ENCODE measurements at places on chromosomes 5 and 9.

DNA sequence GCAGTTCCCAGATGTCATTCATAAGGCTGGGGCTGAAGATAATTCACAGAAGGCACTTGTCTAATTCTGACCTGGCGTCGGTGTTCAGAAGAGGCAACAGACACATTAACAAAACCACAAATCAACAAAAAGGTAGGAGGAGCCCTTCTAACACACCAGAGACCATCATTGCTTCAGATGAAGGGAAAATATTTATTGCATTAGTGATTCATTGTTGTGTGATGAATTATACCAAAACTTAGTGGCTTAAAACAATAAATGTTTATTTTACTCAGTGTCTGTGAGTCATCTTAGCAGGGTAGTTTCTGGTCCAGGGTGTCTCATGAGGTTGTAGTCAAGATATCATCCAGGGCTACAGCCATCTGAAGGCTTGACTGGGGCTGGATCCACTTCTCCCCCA, 91.3 kb upstream of the KIF2A start:
- DNase-seq = no peak

DNA sequence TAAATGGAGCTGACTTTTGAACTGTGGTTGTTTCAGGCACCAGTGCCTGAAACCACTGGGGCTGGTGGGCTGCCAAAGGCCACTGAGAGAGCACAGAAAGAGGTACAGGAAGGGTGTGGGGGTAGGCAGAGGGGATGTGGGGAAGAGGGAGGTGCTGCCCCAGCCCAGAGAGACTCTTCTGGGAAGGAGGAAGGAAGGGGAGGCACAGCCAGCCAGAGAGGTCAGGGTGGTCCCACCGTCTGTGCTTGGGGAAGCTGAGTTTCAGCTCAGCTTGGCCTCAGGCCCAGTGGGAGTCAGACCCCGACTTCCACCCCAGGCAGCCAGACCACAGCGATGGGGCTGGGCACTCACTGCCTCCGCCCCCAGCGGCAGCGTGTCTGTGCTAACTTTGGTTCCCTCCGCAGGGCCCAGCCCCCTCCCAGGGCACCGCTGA, 8.6 kb upstream of the PHYKPL start:
- DNase-seq = no peak

- DNase-seq = no peak
These were observed 694.1 kb upstream of the CDH6 start for GRCh38 chr5:30499402-30499801.

- no peak for DNase-seq
These were observed 105.1 kb upstream of the SMIM23 start for GRCh38 chr5:171680485-171680884.

DNA sequence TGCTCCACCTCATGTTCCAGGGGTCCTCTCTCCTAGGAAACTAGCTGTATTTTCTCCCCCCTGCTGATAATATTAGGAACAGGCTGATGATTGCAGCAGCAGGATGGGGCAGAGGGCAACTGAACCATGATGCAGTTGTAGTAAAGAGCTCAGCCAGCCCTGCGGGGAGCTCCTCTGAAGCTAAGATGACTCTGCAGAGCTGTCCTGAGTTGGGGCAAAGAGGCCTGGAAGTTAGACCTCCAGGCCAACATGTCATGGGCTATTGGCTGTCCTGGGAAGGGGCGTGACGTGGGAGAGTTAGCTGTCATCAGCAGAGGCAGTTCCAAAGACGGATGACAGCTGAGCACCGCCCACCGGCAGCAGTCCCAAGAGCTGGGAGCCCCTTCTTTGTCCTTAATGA, 6.6 kb upstream of the FBP1 start:
- DNase-seq = no peak

GRCh38 chr5:141822144-141822543, 56.1 kb downstream of the PCDH1 start:
- DNase-seq = no peak

- no peak for DNase-seq
These were observed 47.5 kb downstream of the UBE2QL1 start for GRCh38 chr5:6496207-6496584.

DNA sequence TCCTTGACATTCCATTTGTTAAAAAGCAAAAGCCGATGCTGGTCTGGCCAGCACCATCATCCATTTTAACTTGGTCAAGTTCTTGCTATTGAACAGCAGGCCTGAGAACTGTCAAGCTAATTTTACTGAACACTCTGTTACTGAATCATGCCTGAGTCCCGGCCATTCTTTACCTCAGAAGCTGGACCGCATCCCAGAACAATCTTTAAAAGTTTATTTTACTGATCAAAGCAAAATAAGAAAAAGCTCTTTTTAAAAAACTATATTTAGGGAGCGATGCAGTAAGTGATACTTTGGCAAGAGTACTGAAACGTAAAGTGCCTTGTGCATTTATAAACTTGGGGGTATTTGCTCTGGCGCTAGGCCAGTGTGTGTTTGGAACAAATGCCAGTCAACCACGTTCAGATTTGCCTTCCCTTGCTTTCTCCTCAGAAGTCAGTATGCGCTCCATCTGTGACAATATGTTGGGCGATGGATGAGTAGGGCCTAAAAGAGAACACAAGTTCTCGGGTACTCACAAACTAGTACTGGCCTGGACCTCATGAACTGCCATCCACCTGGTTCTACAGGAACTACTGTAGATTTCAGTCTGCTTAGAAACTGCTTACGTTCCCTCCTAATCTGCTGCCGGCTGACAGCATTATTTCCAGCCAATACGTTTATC, 161.9 kb downstream of the MAPKAP1 start:
- no peak for DNase-seq

- no peak for DNase-seq
These were observed 124.5 kb downstream of the GDNF start for GRCh38 chr5:37715361-37715760.

DNA sequence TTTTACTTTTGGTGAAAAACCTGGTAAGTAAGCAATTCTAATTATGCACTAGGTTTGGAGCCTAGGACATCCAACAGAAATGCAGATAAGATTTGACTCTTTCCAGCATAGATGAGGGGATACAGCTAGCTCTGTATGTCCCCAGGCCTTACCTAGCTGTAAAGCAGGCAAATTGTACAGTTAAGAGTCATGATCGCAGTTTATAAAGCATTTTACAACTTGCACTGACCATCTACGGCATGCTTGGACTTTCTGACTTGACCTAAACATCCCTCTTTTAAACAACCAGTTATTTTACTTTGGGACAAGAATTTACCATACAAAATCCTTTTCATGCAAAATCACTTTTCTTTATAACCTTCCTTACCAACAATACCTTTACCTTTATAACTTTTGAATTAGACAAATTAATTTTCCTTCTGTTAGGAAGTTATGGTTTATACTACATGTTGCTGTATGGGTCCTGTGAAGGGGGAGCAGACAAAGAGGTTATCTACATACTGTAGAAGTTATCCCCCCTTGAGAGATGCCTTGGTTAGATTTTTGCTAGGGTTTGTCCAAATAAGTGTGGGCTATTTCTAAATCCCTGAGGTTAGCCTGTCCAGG, 36.8 kb downstream of the FGD3 start:
- DNase-seq = no peak

DNA sequence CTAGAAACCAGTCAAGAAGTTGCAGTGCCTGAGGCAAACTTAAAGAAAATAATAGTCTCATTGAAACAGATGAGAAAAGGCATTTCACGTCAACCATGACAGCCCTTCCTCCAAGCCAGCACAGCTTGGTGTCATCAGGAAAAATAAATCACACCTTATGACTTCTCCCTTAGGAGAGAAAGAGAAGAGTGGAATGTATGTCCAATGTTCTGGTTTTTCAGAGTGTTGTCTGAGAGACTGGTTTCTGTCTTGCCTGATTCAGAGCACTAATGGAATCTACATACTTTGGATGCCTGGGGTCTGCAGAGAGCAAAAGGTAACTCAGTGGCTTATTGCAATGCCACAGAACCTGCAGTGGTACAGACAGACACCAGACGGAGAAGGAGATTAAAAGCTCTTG, 105.5 kb upstream of the PDE4D start:
- no peak for DNase-seq

GRCh38 chr5:43652537-43653302, 49.7 kb downstream of the NNT start:
- no peak for DNase-seq

GRCh38 chr9:109830545-109830944, 50.5 kb downstream of the PALM2AKAP2 start:
- no peak for DNase-seq

GRCh38 chr9:82651474-82651873, 411.5 kb downstream of the RASEF start:
- DNase-seq = no peak

DNA sequence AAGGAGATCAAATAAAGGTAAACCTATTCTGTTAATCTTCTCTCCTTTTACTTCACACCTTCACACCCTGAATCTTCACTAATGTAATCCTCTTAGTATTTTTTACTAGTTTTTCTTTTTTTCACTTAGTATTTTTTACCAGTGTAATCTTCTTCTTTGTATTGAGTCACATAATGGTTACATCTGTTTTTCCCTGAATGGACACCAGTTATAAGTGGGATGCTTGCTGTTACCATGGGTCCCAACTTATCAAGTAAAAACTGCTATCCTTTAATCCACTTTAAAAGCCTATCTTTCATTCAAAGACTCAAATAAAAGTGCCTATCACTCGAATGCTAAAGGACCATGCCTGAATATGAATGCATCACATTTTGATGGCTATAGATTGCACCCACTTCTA, 15.1 kb downstream of the ZFAND5 start:
- DNase-seq = no peak

GRCh38 chr5:35015063-35015462, 32.7 kb downstream of the AGXT2 start:
- no peak for DNase-seq

DNA sequence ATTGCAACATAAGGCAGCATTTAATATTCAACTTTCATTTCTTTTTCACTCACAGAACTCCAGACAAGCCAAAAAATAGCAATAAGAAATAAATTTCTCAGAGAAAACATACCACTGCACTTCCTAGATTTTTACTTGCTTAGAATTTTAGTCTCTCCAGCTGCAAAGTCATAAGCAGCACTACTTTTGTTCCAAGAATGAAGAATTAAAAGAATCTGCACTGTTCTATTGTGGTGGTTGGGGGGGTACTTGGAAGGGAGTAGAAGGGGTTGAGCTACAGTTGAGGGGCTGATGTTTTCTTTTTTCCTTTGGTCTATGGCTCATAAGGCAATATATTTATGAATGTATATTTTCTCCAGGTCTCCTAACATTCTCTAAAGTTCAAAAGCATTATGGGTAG, 144.5 kb downstream of the KIAA0825 start:
- DNase-seq = no peak

GRCh38 chr5:55450050-55450765, 84.6 kb downstream of the PLPP1 start:
- no peak for DNase-seq

- DNase-seq = no peak
These were observed 382.4 kb downstream of the NNT start for GRCh38 chr5:43985411-43985810.

DNA sequence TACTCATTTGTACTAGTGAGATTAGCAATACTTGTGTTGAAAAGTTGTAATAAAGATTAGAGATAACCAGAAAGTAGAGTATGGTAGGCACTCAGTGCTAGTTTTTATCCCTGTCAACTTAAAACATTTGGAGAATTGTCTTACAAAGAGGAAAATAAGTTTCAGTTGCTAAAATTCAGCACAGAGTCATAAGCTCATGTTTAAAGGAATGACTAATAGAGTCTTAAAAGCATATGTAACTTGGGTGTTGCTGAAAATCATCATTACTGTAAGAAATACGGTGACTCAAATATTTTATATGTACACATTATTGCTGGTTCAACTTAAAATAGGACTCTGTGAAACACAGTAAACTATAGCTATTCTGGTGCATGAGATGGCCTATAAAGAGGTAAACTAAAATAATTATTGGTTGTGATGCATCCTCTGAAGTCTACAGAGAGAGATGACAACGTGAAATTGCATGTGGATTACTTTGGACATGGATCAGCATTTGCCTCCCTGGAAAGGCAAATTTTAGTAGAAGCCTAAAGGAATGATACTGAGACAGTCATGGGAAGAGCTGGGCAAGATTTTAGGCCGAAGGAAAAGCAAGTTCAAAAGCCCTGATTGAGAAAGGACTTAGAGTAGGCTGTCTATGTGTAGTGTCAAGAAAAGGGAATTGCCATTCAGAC, 34.6 kb downstream of the SGCD start:
- DNase-seq = no peak

Data from activated T-cell treated with anti-CD3 and anti-CD28 coated beads, Interleukin-2, amount 50 U/mL, for 24 hours (primary cell).